Urothelium cell line (cell line): ENCODE measurements at places on chromosomes 12 and 14.

- DNase-seq = peak; percentile 14
These were observed 25.0 kb downstream of the YAF2 start for GRCh38 chr12:42213023-42213422.

DNA sequence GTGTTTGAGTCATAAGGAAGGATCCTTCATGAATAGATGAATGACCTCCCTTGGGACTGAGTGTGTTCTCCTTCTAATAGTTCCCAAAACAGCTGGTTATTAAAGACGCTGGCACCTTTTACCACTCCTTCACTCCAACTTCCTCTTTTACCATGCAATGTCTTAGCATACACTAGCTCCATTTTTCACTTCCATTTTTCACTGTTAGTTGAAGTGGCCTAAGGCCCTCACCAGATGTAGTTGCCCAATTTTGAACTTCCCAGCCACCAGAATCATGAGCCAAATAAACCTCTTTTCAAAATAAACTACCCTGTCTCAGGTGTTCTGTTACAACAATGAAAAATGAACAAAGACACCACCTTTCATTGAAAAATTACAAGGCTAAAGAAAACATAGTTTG lies 64.7 kb downstream of the GPR65 start:
- no peak for DNase-seq

DNA sequence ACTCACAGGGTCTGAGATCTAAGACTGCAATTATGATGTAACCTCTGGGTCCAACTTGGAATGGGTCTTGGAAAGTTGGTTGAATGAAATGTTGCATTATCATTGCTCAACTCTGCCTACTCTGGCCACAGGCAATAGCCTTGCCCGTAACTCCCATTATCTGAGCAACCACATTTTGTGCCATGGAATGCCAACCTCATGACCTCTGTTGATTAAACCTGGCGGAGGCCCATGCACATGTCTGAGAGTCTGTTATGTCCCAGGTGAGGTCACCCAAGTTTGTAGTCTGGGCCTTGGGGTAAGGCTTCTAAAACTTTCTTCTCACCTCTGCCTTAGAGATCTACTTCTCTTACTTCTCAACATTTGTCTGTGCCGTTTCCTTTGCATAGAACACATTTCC lies 140.9 kb downstream of the TBX5 start:
- no peak for DNase-seq

GRCh38 chr12:3116106-3116844 lies 39.1 kb downstream of the TSPAN9 start:
- DNase-seq = no peak

GRCh38 chr12:58291106-58291505 lies 349.7 kb downstream of the ATP23 start:
- no peak for DNase-seq

- peak; percentile 30 for DNase-seq
These were observed 82.6 kb upstream of the HMGA2 start for GRCh38 chr12:65741656-65742017.

- DNase-seq = no peak
These were observed 61.7 kb upstream of the ST8SIA1 start for GRCh38 chr12:22396253-22396652.

GRCh38 chr12:13253966-13254760 lies 57.6 kb downstream of the EMP1 start:
- no peak for DNase-seq

DNA sequence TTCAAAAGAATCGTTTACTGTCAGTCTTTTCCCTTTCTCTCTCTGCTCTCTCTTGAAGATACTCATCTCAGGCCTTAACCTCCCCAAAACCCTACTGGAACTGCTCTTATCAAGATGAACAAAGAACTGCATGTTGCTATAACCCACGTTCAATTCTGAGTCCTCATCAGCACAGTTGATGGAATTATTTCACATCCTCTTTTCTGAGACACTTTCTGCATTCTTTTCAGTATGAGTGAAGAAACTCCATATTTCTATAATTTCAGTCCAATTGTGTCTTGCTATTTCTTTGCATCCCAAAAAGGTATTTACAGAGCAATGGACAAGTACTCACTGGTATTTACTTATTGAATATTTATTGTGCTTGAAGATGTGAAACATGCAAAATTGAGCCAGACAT lies 160.1 kb upstream of the CPNE8 start:
- DNase-seq = no peak

DNA sequence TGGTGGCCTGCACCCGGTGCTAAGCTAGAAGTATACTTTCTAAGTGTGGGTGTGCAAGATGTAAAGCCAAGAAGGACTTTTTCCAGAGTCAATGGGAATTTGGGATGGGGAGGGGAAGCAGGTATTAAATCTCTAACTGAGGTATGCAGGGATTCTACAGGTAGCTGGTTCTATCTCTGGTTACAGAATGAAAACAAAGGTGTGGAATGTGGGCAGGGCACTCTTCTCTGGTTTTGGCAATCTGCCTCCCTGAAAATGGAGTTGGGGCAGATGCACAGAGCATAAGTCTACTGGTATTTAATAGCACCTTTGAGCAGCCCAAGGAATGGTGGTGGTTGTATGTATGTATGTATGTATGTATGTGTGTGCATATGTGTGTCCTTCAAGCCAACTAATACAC lies 66.7 kb upstream of the PPP1R12A start:
- no peak for DNase-seq

DNA sequence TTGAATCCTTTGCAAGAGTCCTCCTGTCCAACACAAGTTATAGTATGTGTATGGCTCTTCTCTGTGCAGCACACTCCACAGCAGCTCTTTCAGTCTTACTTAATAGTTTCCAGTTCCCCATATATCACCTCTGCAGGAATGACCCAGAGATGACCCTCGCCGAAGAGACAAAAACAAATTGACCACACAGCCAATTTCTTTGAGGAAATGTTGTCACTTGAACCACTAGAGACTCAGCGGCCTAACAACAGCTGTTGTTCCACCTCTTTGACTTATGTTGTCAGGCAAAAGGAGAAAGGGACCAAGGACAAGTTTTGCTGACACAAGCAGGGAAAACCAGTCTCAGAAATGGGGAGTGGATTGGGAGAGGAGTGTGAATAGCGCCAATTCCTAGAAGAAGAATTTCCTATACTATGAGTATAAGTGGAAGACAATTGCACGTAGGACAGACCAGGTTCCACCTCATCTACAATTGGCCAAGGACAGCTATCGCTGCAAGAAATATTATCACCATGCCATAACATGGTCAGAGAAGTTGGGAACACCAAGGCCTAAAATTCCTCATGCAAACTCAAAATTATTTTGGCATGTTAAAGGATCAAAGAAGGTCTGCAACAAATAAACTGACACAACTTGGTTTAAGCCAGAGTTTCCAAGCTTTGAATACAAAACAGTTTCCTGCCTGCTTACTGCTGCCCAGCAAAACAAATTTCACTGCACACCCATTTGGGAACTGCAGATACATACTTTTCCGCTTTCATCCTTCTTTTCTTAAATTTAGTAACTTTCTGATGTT lies 41.7 kb upstream of the ITPR2 start:
- no peak for DNase-seq

GRCh38 chr12:82182601-82183190 lies 175.5 kb downstream of the CCDC59 start:
- DNase-seq = peak; percentile 11

- DNase-seq = no peak
These were observed 37.9 kb downstream of the AKAP6 start for GRCh38 chr14:32366986-32367385.

- DNase-seq = no peak
These were observed 69.5 kb downstream of the TMEM30B start for GRCh38 chr14:61211476-61212255.

DNA sequence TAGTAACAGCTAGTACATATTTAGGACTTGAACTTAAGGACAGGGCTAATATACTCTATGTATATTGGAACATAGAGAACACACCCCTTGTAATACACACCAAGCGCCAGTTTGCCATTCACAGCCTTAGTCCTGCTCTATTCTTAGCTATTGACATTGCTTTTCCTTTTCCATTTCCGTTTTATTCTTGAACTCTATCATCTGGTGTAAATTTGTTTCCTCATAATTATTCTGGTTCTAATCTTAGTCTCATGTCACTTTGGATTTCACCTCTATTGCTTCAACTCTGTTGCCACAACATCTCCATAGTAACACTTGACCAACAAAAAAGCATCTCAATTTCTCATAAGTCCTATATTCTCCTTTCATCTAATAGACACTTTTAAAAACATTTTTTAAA lies 225.7 kb downstream of the PHLDA1 start:
- no peak for DNase-seq

- DNase-seq = no peak
These were observed 119.9 kb upstream of the ATP2B1 start for GRCh38 chr12:89828575-89828974.

DNA sequence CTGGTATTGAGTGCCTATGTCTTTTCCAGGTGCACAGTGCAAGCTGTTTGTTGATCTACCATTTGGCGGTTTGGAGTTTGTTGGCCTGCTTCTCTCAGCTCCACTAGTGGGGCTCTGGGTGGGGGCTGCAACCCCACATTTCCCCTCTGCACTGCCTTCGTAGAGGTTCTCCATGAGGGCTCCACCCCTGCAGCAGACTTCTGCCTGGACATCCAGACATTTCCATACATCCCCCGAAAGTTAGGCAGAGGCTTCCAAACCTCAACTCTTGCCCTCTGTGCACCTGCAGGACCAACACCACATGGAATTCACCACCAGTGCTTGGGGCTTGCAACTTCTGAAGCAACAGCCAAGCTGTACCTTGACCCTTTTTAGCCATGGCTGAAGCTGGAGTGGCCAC lies 1024.1 kb downstream of the TMTC2 start:
- no peak for DNase-seq

GRCh38 chr14:54927551-54927950 lies 24.9 kb upstream of the GCH1 start:
- no peak for DNase-seq

DNA sequence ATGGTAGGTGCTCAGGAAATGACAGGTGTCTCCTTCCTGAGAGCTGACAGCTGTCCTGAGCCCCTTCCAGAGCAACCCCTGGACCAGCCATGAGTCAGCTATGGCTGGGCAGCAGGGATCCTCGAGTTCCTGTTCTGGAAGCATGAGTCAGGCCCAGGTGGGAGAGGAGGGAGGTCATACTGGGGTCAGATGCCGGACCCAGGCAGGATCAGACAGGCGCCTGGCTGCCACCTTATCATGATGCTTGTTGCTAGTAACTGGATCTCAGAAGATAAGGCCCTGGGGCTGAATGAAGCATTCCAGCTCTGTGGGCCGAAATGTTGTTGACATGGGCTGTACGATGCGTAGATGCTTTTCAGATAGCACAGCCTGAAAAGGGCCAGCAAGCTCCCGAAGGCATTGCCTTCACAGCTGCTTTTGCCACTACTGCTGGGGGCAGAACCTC lies 17.4 kb upstream of the KRT7 start:
- peak; percentile 84 for DNase-seq

DNA sequence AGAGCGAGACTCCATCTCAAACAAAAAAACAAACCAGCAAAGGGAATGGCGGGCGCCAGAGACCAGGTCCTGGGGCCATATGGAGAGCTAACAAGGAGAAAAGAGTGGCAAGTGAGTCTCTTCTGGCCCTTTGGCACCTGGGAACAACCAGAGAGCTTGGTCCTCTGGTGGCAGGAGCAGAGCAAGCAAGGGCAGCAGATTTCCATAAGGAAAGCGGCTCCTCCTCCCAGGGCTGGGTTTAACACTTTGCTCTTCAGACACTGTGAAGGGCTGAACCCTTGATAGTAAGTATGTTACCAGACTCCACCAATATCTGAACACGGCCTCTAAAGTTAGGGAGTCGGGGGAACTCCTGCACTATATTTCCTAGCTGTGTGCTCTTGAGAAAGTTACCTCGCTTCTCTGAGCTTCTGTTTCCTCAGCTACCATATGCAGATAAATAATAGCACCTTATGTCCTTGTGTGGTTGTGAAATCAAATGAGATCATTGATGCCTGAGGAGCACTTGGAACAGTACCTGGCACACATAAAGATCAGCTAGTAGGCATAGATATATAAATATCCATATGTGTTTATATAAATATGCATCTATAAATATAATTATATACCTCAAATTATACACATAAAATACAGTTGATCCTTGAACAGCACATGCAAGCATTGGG lies 33.4 kb upstream of the PLEKHG6 start:
- DNase-seq = peak; percentile 32

GRCh38 chr14:46325157-46325556 lies 326.4 kb downstream of the RPL10L start:
- DNase-seq = no peak

- DNase-seq = no peak
These were observed 49.7 kb downstream of the CYP46A1 start for GRCh38 chr14:99733540-99734405.

- DNase-seq = no peak
These were observed 233.1 kb downstream of the SLC25A21 start for GRCh38 chr14:36939265-36939664.

DNA sequence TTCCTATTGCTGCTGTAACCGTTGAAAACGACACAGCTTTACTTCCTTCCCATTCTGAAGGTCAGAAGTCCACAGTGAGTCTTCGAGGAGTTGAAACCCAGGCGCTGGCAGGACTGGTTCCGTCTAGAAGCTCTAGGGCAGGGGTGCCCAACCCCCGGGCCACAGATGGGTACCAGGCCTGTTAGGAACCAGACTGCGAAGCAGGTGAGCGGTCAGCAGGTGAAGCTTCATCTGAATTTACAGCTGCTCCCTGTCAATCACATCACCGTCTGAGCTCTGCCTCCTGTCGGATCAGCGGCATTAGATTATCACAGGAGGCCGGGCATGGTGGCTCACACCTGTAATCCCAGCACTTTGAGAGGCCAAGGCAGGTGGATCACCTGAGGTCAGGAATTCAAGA lies 12.6 kb upstream of the SFSWAP start:
- no peak for DNase-seq

GRCh38 chr12:7503686-7504415 lies at the start of gene CD163:
CD163 (minus strand) TSS chr12:7503777; CDS start chr12:7503690, 87 bp downstream.
- DNase-seq = no peak

- DNase-seq = no peak
These were observed 75.6 kb upstream of the SLC24A4 start for GRCh38 chr14:92247341-92247740.

- no peak for DNase-seq
These were observed 35.2 kb upstream of the TCL1B start for GRCh38 chr14:95651028-95651427.

DNA sequence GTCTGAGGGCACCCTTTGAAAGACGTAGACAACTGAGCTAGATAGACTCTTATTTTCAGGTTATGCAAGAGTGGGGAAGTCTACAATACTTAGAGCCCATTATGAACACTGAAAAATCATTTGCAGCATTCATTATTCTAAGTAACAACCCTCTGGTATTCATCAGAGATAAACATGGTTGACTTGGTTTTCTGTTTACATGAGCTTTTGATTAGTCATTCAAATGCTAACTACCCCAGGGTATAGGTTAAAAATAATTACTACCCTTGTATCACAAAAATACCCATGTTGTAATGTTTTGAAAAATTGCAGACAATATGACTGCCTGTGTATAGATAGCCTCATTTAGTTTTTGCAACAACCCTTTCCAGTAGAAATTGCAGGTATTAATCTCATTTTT lies 78.5 kb downstream of the PPFIBP1 start:
- DNase-seq = no peak
